NCI-H2081 (cell line): ENCODE measurements at places on chromosomes 1 and 21.
A peak's percentile ranks its signal among the peaks of the same experiment; 100 is the strongest.

DNA sequence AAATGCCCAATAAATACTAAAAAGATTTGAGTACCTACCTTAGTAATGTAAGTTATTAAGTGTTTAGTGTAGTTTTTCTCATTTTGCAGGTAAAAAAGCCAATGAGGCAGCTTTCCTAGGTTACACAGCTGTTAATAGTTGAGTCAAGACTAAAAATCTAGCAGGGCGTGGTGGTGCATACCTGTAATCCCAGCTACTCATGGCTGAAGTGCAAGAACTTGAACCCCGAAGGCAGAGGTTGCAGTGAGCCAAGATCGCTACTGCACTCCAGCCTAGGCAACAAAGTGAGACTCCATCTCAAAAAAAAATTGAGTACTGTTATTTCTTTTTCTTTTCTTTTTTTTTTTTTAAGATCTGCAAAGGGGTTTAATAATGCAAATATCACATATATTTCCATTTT, 7.7 kb downstream of the YBX1 start:
- DNase-seq, result no peak

- no peak for DNase-seq
Observed at GRCh38 chr1:77536813-77537212, 145.6 kb downstream of the ZZZ3 start.

- DNase-seq, result no peak
Observed at GRCh38 chr1:207941665-207942064, 30.7 kb upstream of the CD34 start.

GRCh38 chr21:46626536-46626935, 8.9 kb upstream of the PRMT2 start:
- DNase-seq, result no peak

- DNase-seq, result no peak
Observed at GRCh38 chr1:200895801-200896530, 1.3 kb downstream of the INAVA start.

DNA sequence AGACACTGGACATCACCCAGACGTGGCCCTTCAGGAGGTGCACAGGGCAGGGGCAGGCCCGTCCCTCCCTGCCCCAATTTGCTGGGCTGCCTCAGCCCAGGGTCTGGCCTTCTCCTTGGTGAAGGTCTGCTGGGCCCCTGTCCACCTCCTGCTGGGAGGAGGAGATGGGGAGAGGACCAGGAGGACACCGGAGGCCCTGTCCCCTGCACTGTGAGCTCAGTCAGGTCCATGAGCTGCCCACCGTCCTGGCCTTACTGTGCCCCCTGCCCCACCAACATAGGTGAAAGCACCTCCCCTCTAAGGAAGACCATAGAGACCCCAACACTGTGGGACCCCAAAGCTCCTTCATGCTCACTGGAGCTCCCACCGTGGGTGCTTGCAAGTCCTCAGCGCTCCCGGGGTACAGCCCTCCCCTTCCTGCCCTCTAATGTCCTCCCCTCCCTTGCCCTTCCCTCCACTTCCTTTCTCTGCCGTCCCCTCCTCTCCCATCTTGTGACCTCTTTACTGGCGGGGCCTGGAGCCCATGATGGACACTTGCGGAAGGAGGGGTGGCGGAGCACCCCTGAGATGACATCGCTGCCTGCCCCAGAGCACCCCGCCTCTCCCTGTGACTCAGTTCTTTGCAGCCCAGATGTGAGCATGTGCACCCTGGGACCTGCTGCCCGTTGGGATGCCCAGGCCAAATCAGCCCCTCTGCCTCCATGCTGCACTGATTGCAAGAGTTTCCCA, 4.6 kb downstream of the LRRC3 start:
- no peak for DNase-seq

DNA sequence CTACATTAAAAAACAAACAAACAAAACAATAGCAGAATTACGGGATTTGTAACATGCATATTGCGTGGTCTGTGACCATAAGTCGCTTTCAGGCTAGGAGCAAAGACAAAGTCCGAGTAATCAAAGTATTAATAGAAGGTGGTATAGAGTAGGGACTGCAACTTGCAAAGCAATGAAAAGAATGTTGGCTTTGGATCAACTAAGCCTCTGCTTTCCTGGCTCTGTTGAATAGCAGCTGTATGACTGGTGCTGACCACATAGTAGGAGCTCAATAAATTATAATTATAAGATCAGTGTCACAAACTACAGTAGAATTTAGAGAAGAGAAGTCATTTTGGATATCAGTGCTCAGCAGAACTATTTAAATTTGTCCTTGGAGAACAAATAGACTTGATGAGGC, 586.4 kb downstream of the DPYD start:
- no peak for DNase-seq

DNA sequence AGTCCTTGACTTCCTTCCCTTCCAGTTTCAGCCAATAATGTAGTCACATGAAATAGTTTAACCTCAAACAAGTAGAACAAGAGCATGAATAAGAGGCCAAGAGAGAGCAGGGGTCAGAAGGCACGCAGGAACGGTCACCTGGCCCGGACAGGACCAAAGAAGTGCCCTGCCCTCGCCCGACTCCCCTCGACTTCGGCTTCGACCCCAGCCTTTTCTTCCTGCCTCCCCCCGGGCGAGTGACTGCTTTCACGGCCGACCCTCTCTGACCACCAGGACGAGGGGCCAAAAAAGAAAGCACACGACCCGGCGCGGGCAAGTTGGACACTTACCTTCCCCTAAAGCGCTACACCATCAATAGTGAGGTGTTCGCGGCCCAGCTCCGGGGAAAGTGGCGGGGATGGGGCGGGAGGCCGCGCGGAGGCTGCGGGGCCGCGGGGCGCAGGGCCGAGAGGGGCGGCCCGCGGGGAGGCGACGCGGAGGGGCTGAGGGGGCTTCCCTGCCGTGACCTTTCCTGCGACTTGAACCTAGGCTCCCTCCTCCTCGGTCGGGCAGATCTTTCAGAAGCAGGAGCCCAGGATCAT, 519 bp downstream of the RERE start:
- no peak for DNase-seq

GRCh38 chr21:34969423-34970166, 79.5 kb downstream of the RUNX1 start:
- no peak for DNase-seq

- peak; percentile 27 for DNase-seq
Observed at GRCh38 chr1:3902571-3903091, 2.6 kb upstream of the C1orf174 start.

DNA sequence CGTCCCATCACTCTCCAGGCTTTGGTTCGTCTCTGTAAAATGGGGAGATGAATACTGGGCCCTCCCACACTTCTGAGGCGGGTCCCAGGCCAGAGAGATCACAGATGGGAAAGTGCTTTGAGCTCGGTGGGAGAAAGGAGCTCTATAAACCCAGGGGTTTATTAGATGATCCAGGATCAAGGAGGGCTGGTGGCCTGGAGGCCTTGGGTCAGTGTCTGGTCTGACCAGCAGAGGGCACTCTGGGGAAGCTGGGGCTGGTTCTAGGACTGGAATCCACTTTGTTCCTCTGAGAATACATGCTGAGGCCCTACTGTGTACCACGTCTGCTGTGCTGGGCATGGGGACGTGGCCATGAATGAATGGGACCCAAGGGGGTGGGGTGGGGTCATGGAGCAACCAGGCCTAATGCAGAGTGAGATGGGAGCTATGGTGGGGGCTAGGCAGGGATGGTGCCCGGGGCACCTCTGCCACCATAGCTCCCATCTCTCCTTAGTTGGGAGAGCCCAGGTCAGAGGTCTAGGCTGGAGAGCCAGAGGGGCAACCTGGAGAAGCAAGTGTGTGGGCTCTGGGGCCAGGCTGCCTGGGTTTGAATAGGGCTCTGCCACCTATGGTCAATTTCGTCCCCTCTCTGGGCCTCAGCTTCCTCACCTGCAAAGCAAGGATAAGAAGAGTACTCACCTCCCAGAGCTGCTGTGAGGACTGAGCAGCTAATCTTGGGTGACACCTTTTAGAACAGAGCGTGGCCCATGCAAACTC, 9.0 kb upstream of the FAM131C start:
- peak; percentile 60 for DNase-seq

GRCh38 chr1:197933647-197934046, 16.5 kb downstream of the LHX9 start:
- DNase-seq, result no peak
